ENCODE measurements at places on chromosomes 1 and 21. TPM values are rescaled to one million over a fixed set of nuclear protein-coding genes. Genes with fewer than 3 reads are reported as not detected.

CRNN gene
- not detected for polyA plus RNA-seq

DNA sequence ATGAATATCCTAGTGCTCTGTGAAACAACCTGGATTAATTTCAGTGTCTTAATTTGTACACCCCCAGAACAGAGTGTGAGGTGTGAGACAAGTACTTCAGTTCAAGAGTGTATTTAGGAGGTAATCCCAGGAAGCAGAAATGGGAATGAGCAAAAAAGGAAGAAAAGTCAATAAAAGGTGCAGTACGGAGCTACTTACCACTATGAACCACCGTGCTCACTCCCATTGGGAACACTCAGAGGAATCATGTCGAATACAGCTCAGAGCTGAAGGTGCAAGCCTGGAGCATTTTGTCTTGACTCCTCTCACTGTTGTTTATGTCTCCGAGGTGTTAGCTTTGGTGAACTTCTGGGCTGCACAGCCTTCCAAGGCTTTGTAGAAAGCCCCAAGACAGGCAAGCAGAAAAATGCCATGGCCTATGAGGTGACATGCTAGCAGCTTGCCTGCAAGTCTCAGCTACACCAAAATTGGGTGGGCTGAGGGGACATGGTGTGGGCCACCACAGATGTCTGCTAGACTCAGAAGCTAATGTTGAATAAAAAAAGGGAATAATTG is 7.4 kb upstream of the SVBP start:
- peaks cover 28% of the 10 kb centered on the region for H3K4me1 ChIP-seq
- H3K36me3 ChIP-seq = no peaks in the 10 kb centered on the region
- no peaks in the 10 kb centered on the region for H3K27me3 ChIP-seq
- H3K4me3 ChIP-seq = no peak overlapping the region

IL19 gene
- polyA plus RNA-seq = not detected

GRCh38 chr1:221161571-221162041 is 282.4 kb downstream of the HLX start:
- no peaks in the 10 kb centered on the region for H3K36me3 ChIP-seq
- no peak for DNase-seq
- no peaks in the 10 kb centered on the region for H3K4me1 ChIP-seq
- H3K27ac ChIP-seq = no peak overlapping the region
- H3K4me3 ChIP-seq = no peak overlapping the region

- H3K27me3 ChIP-seq = peaks cover 28% of the 10 kb centered on the region
- H3K27ac ChIP-seq = no peak overlapping the region
- no peaks in the 10 kb centered on the region for H3K36me3 ChIP-seq
- H3K4me3 ChIP-seq = no peak overlapping the region
- no peak for DNase-seq
Observed at GRCh38 chr1:21955501-21956281, 18.6 kb upstream of the HSPG2 start.
